ENCODE measurements at places on chromosomes 13 and 19.

DNA sequence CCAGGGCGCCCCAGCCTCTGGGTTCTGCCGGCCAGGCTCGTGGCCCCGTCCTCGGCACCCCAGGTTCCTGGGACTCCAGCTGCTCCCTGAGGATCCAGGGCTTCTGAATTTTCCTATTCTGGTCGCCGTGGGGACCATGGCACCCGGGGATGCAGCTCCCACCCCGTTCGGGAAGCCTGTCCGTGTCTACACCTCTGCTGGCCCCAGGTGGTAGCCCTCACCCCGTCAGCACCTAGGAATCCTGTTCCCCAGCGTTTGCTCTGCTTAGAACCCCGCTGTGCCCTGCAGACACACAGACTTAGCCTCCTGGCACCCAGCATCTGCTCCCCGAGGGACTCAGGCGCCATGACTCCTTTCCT is 960 bp downstream of the PPFIA3 start:
- peaks cover 5% of the 10 kb centered on the region for H3K36me3 ChIP-seq
- H3K27ac ChIP-seq = no peak overlapping the region
- no peak for DNase-seq
- peaks cover 41% of the 10 kb centered on the region for H3K4me1 ChIP-seq
- H3K4me3 ChIP-seq = no peak overlapping the region

- H3K36me3 ChIP-seq = no peaks in the 10 kb centered on the region
- no peak overlapping the region for H3K27ac ChIP-seq
Measured at GRCh38 chr19:9109959-9110358, 2.7 kb upstream of the OR7G2 start.

- H3K36me3 ChIP-seq = 0 out of 2 replicates have a peak, but pooled peaks cover 6% of the 10 kb centered on the region
- H3K27ac ChIP-seq = no peak overlapping the region
Measured at GRCh38 chr19:38191747-38192146, 32.3 kb downstream of the DPF1 start.

- DNase-seq = no peak
- H3K27me3 ChIP-seq = no peaks in the 10 kb centered on the region
- H3K4me1 ChIP-seq = peaks cover 14% of the 10 kb centered on the region
- H3K36me3 ChIP-seq = no peaks in the 10 kb centered on the region
- H3K27ac ChIP-seq = no peak overlapping the region
- no peak overlapping the region for H3K4me3 ChIP-seq
Measured at GRCh38 chr19:15337202-15337601, 4.9 kb upstream of the BRD4 start.

DNA sequence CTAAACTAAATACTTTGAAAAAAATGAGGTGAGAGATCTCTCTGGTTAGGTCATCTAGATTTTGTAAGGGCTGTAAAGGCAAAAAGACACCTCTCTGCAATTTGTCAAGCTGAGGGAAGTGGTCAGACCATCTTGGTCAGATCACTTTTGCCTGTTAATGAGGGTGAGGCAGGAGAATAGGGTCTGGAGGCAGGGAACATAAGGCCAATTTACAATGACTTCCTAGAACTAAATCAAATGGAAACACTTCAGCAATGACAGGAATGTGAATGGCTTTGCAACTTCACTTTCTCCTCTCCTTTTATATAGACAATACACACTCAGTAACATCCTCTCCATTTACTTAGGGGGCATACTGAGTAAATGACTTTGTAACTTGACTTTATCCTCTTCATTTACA is 1653.4 kb downstream of the SLITRK5 start:
- no peak overlapping the region for H3K27ac ChIP-seq
- DNase-seq = no peak
- H3K27me3 ChIP-seq = no peaks in the 10 kb centered on the region
- no peaks in the 10 kb centered on the region for H3K4me1 ChIP-seq
- H3K4me3 ChIP-seq = no peak overlapping the region

DNA sequence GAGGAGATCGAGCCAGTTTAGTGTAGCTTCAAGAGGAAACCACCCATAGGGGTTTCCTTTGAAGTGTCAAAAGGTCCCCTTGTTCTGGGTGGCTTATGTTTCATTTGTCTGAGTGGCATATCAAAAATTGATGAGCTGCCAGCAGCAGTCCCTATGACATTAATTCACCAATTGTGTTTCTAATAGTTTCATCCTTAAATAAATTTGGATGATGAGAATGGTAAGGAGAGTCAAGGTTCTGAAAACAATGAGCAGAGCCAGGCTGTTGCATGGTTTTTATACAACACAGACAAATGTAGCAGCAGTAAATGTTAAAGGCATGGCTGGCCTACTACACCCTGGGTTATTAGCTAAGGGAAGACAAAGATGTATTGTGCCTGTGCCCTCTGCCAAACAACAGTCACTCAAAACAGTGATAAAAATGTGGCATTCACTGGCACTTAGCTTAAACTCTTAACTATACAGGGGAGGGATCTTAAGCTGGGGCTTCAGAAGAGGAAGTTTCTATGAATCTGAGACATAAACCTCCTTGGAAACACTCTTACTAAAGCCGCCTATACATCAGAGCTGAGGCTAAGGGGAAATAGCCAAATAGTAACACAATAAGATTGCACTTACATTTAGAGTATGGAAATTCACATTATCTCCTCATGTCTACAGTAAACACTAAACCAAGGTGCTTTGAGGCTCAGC is 200.5 kb downstream of the POU4F1 start:
- H3K4me3 ChIP-seq = no peak overlapping the region
- no peaks in the 10 kb centered on the region for H3K4me1 ChIP-seq

- no peaks in the 10 kb centered on the region for H3K4me1 ChIP-seq
- peaks cover 62% of the 10 kb centered on the region for H3K36me3 ChIP-seq
- no peaks in the 10 kb centered on the region for H3K27me3 ChIP-seq
- DNase-seq = no peak
Measured at GRCh38 chr13:45490068-45490467, 25.3 kb downstream of the COG3 start.

DNA sequence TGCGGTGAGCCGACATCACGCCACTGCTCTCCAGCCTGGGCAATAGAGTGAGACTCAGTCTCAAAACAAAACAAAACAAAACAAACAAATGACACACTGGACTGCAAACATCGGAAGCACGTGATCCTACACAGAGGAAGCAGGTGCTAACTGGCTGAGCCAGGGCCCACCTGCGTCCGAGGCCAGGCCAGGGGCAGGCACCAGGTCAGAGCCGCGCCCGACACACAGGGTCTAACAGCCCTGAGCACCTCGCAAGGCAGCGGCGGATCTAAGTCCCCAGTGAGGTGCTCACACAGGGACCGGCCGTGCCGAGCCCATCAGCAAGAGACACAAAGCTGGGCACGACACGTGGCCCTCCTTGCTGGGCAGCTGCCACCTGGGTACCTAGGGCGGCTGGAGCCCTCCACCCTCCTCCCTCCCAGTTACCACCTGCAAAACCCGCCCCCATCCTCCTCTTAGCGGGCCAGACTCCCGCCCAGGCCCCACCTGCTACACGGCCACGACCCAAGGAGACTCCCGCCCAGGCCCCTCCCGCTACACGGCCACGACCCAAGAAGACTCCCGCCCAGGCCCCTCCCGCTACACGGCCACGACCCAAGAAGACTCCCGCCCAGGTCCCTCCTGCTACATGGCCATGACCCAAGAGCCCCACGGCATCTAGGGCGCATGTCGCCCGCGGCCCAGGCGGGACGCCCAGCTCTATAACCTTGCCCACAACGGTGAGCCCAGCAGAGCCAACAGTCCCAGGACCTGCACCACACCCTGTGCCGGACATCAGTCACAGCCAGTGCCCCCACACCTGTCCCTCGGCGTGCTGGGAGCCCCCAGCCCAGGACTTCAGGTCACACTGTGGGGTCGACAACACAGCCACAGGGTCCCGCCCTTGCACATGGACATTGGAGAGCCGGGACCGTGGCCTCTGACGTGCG is 15.6 kb downstream of the AP3D1 start:
- DNase-seq = no peak
- H3K27me3 ChIP-seq = no peaks in the 10 kb centered on the region

GRCh38 chr19:39684267-39684666 is 20.0 kb upstream of the LGALS14 start:
- H3K27ac ChIP-seq = no peak overlapping the region
- no peak for DNase-seq
- peaks cover 5% of the 10 kb centered on the region for H3K27me3 ChIP-seq
- no peaks in the 10 kb centered on the region for H3K36me3 ChIP-seq

DNA sequence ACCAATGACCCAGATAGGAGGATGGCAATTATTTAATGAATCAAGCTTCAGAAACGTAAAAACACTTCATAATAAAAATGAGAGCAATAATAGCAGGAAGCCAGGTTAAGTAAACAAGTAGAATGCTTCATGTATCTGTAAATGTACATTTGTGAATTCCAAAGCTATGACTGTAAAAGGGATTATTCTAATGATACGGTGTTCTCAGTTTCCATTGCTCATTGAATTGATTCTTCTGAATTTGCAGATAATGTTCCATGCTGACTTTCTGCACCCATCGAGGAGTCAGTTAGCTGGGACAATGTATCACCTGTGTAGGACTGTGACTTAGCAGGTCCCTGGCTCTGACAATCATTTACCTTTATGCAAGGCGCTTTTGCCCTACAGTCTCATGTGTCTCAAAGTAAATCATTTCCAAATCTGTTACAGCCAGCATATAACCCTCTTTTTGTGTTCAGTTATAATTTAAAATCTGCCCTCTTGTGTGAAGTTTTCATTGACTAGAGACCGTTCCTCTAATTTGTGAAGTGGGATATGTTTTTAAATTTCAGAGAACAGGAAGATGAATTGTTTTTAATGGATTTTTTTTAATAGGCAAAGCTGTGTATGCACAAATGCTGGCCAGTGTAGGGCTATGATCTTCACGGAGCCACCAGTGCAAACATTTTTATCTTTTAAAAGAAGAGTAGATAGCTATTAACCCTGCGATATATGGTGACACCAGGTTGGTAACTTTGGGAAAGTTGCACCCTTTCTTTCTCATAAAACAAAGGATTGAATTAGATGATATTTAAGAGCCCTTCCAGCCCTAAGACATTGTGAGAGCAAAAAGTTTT is 267.1 kb downstream of the KLF5 start:
- no peaks in the 10 kb centered on the region for H3K4me1 ChIP-seq
- H3K4me3 ChIP-seq = no peak overlapping the region
- H3K27me3 ChIP-seq = no peaks in the 10 kb centered on the region
- H3K27ac ChIP-seq = no peak overlapping the region
- H3K36me3 ChIP-seq = no peaks in the 10 kb centered on the region
- no peak for DNase-seq

- no peak overlapping the region for H3K4me3 ChIP-seq
- H3K27ac ChIP-seq = no peak overlapping the region
- no peaks in the 10 kb centered on the region for H3K27me3 ChIP-seq
- DNase-seq = no peak
- no peaks in the 10 kb centered on the region for H3K4me1 ChIP-seq
Measured at GRCh38 chr19:29651622-29652394, 13.5 kb upstream of the PLEKHF1 start.

- no peaks in the 10 kb centered on the region for H3K36me3 ChIP-seq
- H3K4me1 ChIP-seq = no peaks in the 10 kb centered on the region
- no peak overlapping the region for H3K4me3 ChIP-seq
- no peak overlapping the region for H3K27ac ChIP-seq
- DNase-seq = no peak
Measured at GRCh38 chr13:91882918-91883317, 484.5 kb downstream of the GPC5 start.

GRCh38 chr19:2061495-2062388 is 10.7 kb upstream of the MKNK2 start:
- H3K27me3 ChIP-seq = no peaks in the 10 kb centered on the region
- peak overlapping the region; percentile 62 for H3K4me3 ChIP-seq
- no peaks in the 10 kb centered on the region for H3K36me3 ChIP-seq
- peaks cover 34% of the 10 kb centered on the region for H3K4me1 ChIP-seq
- DNase-seq = peak; percentile 99
- H3K27ac ChIP-seq = peak overlapping the region; percentile 87

DNA sequence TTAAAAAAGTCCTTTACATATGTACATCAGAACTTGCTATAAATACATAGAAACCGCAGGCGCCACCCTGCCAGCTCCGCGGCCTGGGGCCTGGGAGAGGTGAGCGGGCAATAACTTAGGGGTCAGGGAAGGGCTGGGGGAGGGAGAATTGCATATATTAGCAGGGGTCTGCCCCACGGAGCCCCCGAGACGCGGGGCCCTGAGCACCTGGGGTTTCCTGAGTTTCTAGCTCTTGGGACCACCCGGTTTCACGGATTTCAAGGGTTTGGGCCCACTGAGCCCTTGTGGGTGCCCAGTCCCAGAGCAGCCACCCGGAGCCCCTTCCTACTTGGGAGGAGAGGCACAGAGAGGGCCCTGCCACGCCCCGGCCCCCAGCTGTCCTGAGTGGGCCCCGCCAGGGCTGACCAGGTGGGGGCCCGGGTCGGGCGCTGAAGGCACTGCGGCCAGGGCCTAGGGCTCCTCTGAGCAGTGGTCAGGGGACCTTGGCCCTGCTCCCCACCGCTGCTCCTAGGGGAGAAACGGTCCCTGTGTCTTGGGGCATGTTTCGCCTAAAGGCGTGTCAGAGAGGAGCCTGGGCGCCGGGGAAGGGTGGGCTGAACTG is 4.0 kb downstream of the GPX4 start:
- H3K4me3 ChIP-seq = no peak overlapping the region
- no peaks in the 10 kb centered on the region for H3K27me3 ChIP-seq
- DNase-seq = no peak
- H3K4me1 ChIP-seq = peaks cover 30% of the 10 kb centered on the region

DNA sequence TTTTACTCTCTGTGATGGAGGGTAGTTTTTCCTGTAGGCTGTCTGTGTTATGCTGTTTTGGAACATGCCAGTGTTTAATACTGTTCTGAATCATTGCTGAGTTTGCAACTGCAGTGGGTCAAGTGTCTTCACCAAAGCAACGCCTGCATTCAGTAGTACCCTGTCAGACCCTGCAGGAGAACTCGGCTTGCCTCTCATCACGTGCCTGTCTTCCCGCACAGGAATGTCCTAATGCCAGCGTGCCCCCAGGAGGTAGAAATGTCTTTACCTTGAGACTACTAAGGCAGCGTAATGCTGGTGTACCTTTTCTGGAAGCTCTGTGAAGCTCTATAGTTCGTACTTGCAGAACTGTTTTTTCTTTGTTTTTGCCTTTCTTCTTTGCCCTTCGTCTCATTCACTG is 42.3 kb downstream of the POLR1D start:
- H3K4me1 ChIP-seq = no peaks in the 10 kb centered on the region
- no peak overlapping the region for H3K27ac ChIP-seq
- H3K27me3 ChIP-seq = no peaks in the 10 kb centered on the region
- H3K4me3 ChIP-seq = no peak overlapping the region
- H3K36me3 ChIP-seq = peaks cover 24% of the 10 kb centered on the region

GRCh38 chr13:112761701-112762689 is 72.2 kb downstream of the ATP11A start:
- H3K4me1 ChIP-seq = no peaks in the 10 kb centered on the region
- no peak overlapping the region for H3K4me3 ChIP-seq
- no peaks in the 10 kb centered on the region for H3K36me3 ChIP-seq
- no peaks in the 10 kb centered on the region for H3K27me3 ChIP-seq
- H3K27ac ChIP-seq = no peak overlapping the region
- DNase-seq = no peak

DNA sequence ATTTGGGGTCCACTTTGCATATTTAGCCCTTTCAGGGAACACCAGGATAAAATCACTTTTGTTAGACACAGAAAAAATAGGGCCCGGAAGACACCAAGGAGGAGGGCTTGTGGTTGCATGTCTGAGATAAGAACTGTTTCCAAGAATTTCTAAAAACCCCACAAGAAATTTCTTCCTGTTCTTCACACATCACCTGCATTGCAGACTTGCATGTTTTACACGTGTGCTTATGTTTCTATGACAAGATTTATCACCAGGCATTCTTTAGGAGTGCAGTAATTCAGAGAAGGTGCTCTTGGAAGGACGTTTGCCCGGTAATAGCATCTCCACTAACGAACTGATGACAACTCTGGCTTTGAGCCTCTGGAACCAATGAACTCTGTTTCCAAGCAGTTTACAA is 7.1 kb upstream of the ACTL9 start:
- peak; percentile 60 for DNase-seq
- H3K27me3 ChIP-seq = no peaks in the 10 kb centered on the region
- peaks cover 59% of the 10 kb centered on the region for H3K4me1 ChIP-seq
- peak overlapping the region; percentile 78 for H3K27ac ChIP-seq
- no peaks in the 10 kb centered on the region for H3K36me3 ChIP-seq
